ENCODE measurements at places on chromosomes 12 and 14. TPM values are rescaled to one million over a fixed set of nuclear protein-coding genes. Genes with fewer than 3 reads are reported as not detected.

GRCh38 chr12:47236109-47236714 lies 156.5 kb upstream of the AMIGO2 start:
- DNase-seq = no peak

DNA sequence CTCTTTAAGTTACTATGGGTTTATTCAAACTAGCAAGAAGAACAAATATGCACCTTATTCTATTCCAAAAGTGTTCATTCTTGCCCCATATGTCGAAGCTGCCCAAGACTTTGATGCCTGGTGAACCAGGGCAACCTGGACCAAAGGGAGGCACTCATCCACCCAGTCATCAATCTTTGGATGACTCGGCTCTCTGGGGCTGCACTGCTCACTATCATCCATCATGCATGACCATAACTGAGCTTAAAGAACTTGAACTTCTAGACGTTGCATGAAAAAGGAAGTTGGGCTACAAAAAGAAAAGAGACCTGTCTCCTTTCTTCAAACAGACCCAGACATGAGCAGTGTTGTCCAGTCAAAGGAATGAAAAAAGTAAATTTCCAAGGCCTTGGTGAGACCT lies 1.2 kb downstream of the KRT4 start:
- DNase-seq = no peak

DNA sequence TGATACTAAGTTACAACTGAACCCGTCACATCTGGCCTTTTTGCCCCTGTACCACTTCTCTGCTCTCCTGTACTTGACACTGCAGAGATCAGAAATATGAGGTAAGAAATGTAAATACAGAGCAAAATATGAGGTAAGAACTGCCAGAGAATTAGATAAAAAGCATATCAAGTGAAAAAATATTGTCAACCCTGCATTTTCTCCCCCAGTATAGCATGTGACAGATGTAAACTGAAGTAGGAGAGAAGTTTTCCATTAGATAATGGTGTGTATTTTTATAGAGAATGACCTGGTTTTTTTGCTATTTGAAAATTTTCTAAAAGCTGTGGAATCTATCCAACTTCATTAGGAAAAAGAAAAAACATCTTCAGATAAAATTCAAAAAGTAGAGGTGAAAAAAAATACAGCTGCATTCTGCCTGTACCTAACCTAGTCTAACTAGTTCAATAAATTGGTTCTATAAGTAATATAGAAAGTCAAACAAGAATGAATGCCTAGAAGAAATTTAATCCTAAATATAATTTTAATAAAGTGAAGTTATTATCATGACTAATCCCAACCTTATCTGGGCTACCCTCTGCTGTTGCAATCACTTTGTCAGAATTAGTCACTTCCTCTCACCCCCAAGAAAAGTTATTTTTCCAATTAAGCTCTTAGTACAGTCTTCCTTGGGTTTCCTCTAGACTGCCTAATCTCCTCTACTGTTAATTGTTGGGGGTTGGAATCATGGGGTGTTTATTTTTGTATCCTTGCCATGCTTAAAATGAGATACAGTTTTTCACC lies 210.0 kb downstream of the RASSF9 start:
- DNase-seq = no peak

DNA sequence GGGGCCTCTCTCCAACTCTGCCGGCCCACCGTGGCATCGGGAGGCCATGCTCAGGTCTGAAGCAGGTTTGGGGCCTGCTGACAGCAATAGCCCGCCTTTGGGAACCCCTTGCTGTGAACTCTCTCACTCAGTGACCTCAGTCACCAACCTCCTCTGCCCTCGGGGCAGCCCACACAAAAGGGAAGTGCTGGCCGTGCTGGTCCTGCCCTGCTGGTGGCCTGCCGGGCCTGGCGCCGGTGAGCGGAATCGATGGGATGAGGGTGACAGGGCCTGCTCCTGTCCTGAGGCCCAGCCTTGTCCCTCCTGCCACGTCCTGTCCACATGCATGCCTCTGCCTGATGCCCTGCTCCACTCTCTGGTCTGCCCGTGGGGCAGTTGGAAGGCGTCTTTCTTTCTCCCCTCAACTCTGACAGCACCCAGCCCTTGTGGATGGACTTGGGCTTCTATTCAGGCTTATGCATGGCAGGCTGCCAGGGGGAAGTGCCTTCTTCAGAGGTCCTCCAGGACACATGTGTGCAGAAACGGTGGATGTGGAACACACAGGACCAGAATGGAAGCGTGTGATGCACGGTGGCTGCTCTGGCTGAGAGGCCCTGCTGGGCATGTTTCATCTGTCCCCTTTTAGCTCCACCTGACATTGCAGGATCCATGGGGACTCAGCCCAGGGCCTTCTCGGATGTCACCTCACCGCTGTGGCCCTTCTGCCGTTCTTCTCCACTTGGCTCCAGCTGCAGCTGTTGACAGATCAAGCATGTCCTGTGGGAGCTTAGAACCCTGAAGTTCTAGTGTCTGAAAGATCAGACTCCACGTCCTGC lies 31.9 kb downstream of the IL31 start:
- DNase-seq = no peak

DNA sequence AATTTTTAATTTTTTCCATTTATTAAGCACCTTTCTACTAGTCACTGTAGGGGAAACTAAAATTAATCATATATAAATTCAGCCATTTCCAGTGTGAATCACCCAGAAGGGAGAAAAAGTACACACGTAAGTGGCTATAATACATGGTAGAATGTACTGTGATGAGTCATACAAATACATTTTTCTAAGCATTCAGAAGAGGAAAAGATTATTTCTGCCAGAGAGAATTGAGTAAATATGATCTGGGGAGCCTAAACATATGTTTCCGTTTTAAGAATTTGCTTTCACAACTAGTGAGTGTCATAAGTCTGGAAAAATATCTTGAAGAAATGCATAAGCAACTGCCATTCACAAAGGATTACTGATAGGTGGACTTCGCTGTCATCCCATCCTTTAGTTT lies 102.8 kb downstream of the TGFB3 start:
- no peak for DNase-seq

- no peak for DNase-seq
Observed at GRCh38 chr14:104968153-104968527, 10.0 kb downstream of the AHNAK2 start.

DNA sequence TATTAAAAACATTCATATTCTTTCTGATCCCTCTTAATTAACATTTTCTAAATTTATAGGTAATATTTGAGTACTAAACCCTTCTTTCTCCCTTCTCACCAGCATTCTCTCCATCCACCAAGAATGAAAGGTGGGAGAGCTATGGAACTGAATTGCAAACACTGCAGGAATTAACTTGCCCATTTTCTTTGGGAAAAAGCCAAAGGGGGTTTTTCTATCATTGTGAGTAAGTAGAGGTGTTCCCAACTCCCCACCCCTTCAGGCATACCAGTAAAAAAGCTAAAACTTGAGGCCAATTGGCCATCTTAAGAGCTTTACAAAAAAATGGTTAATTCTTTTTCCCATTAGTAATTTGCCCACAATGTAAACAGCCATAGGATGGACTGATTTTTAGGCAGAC lies 23.7 kb downstream of the PCNX1 start:
- DNase-seq = no peak

DNA sequence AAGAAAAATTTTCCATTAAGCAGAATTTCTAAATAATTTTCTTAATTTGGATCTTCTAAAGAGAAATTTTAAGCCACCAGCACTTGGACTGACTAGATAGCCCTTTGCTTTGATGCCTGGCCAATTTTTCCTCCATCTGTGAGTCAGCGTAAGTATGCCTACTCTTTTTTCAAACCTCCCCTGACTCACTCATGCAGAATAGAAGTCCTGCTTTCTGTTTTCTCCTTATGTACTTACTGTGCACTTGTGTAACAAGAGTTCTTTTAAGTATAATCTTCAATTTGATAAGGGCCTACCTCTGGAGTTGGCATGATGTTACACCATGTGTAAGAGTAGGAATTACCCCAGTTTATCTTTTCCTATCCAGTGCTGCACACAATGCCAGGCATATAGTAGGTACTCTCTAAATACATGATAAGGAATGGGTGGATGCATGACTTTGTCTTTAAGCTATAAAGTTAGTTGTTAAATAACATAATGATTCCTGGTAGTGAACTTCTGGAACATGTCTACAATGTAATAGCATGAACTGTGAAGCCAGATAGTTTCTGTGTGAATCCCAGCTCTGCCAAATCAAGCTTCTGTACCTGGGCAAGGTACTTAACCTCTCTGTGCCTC lies 329.6 kb downstream of the TMTC2 start:
- no peak for DNase-seq

GRCh38 chr12:111287125-111287900 lies 81.6 kb downstream of the PHETA1 start:
- no peak for DNase-seq

DNA sequence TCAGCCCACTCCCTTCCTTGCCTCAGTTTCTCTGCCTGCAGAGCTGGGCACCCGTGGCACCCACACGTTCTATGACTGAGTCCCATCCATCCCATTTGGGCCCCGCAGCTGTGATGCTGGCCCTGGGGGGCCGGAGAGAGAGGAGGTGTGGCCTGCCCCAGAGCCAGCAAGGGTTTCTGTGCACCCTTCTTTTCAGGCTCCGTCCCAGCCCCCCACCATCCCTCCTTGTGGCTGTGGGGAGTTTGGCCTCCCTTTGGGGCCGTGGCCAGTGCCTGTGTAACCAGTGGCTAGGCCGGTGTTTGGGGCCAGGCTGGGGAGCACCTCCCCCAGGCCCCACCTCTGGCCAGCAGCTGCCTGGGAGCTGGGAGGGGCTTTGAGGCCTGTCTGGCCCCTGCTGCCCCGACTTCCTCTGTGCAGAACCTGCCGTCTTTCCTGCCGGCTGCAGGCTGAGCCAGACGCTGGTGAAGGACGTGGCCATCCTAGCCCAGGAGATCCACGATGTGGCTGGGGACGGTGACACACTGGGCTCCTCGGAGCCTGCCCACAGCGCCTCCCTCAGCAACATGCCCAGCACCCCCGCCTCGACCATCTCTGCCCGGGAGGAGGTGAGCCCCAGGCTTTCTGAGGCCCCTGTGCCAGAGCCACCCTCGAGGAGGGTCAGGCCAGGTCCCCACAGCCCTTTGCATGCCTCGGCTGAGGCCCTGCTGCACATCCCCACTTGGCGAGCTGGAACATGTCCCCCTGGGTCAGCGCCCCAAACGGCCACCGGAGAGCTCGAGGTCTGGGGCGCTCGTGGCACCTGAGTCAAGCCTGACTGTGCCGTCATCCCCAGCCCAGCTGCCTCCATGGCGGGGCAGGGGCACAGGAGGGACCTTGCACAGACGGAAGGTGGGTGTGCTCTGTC lies 27.7 kb downstream of the CEP170B start:
- DNase-seq = no peak

DNA sequence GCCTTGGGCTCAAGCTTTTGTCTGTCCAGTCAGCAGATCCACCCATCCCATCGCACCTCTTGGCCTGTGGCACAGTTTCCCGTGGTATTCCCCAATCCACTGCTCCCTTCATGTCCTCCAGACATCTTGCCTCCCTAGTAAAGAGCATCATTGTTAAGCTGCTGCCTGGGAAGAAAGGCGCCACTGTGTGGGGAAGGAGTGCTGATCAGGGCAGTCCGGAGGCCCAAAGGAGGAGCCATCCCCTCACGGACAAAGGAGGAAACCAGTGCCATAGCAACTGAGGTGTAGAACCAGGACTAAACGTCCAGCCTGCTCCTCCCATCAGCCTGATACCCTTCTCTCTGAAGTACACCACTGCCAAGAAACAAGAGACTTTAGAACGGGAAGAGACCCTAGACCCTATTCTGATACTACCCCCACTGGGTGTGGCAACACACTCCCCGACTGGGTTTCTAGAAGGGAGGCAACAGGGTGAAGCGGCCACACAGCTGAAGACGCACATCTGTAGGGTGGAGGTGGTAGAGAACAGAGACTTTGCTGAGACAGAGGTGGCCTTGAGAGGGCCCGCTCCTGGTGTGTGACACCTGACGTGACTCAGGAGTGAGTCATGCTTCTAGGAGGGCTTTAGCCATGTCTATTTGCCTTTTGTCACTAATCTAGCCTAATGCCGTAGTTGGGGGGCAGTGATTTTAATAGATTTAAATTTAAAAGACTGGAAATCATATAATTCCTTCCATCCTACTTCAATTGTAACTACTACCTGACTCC lies 185.0 kb downstream of the DPF3 start:
- peak; percentile 45 for DNase-seq

GPR68 gene
- 4.9 TPM for total RNA-seq

TMPRSS12 gene
- total RNA-seq = not detected

AICDA gene
- not detected for total RNA-seq

HOXC10 gene
- not detected for total RNA-seq

PLCZ1 gene
- not detected for total RNA-seq

Data from frontal cortex (tissue), 4 donors.